ENCODE measurements at places on chromosomes 7 and 10. TPM values are rescaled to one million over a fixed set of nuclear protein-coding genes. Genes with fewer than 3 reads are reported as not detected.

Gene TUBB8
- total RNA-seq, result 0.84 TPM

DNA sequence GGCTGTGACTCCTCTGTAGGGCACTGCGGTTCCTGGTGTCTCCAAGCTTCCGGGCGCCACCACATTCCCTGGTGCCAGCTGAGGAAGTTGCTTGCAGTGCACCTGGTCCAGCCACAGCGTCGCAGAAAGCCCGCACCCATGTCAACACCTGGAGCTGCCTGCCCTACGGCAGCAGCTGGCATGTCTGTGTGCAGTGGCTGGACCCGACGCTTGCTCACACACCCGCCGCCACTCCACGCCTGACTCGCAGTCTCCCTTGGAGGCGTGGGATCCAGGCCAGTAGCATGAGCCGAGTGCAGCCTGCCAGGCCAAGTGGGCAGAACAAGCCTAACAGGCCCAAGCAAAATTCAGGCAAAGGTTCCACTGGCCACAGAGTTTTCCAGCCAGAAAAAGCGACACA, 118.1 kb upstream of the PHF14 start:
- no peak for DNase-seq

Gene OTUD1
- 69.0 TPM for total RNA-seq

DNA sequence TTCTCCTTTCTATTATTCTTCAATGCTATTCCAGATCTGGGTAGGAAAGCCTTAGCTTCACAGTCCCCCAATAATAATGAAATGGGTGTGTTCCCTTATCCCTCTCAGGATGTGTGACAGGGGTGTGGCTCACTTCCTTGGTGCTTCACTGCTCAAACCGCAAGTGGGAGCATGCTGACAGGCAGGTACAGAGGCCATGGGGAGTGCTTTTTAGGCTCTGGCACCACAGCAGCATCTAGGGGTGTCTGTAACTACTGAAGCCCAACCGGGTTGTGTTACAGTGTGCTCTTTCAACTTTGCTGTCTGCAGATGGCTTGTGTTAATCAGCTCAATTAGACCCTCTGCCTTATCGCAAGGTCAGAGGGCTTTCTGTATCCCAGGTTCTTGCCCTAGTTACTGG, 79.4 kb upstream of the CYP2C9 start:
- DNase-seq, result no peak

DNA sequence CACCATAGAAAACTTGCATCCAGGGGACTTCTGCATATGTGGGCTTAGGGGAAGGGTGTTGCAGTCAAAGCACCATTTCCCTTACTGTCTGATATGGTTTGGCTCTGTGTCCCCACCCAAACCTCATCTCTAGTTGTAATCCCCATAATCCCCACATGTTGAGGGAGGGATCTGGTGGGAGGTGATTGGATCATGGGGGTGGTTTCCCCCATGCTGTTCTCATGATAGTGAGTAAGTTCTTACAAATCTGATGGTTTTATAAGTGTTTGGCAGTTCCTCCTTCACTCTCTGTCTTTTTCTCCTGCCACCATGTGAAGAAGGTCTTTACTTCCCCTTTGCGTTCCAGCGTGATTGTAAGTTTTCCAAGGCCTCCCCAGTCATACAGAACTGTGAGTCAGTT, 177.4 kb downstream of the ADK start:
- DNase-seq, result no peak
